ENCODE measurements at places on chromosomes 5 and 9.

DNA sequence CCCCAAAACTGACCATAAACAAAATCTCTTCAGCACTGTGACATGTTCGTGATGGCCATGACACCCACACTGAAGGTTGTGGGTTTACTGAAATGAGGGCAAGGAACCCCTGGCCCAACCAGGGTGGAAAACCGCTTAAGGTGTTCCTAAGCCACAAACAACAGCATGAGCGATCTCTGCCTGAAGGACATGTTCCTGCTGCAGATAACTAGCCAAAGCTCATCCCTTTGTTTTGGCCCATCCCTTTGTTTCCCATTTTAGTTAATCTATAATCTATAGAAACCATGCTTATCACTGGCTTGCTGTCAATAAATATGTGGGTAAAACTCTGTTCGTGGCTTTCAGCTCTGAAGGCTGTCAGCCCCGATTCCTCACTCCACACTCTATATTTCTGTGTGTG lies 21.8 kb upstream of the TUT7 start:
- no peak overlapping the region for H3K27ac ChIP-seq
- no peak for DNase-seq
- H3K4me3 ChIP-seq, result no peak overlapping the region

DNA sequence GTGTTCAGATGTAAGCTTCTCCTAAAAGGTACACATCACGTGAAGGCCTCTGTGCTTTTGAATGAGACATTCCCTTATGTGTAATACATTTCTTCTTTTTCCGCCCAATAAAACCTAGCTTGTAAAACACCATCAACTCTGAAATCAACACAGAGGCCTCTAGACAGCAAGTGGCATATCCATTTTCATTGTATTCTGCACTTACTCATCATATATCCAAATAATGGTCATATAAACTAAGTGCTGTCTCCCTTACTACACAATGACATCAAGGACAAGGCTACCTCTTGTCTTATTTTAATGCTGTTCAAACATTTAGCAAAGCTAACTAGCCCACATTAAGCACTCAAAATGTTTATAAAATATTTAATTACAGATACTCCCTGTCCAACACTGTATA lies 108.5 kb downstream of the ELAVL2 start:
- DNase-seq, result no peak
- H3K27me3 ChIP-seq, result no peaks in the 10 kb centered on the region
- H3K36me3 ChIP-seq, result no peaks in the 10 kb centered on the region
- no peak overlapping the region for H3K4me3 ChIP-seq
- H3K27ac ChIP-seq, result no peak overlapping the region

- no peaks in the 10 kb centered on the region for H3K27me3 ChIP-seq
- peak overlapping the region; percentile 17 for H3K27ac ChIP-seq
- H3K4me1 ChIP-seq, result no peaks in the 10 kb centered on the region
- H3K36me3 ChIP-seq, result no peaks in the 10 kb centered on the region
- peak overlapping the region; percentile 10 for H3K4me3 ChIP-seq
These were observed 245.4 kb downstream of the MPDZ start for GRCh38 chr9:13033959-13034693.

- no peak overlapping the region for H3K27ac ChIP-seq
- no peak for DNase-seq
- no peaks in the 10 kb centered on the region for H3K27me3 ChIP-seq
- H3K4me1 ChIP-seq, result no peaks in the 10 kb centered on the region
- H3K36me3 ChIP-seq, result no peaks in the 10 kb centered on the region
- no peak overlapping the region for H3K4me3 ChIP-seq
These were observed 28.4 kb upstream of the PRDM12 start for GRCh38 chr9:130635721-130636647.

DNA sequence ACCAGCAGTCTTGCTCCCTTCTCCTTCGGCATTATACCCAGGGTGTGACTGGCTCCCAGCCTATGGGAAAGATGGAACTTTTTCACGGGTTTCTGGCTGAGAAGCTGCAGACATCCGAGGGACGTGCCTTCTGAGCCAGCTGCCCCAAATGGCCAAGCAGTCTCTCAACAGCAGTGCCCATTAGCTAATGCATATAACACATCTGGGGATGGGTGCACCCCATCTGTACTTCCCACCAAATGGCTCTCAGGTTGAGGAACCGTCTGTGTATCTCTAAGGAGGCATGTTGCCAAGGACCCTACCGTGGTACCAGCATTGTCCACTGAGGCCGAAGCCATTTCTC lies 25.0 kb downstream of the C5orf15 start:
- H3K27ac ChIP-seq, result no peak overlapping the region
- H3K4me3 ChIP-seq, result no peak overlapping the region
- DNase-seq, result no peak
- H3K36me3 ChIP-seq, result no peaks in the 10 kb centered on the region
- no peaks in the 10 kb centered on the region for H3K4me1 ChIP-seq
- H3K27me3 ChIP-seq, result no peaks in the 10 kb centered on the region

GRCh38 chr5:1570975-1571374 lies 47.2 kb upstream of the LPCAT1 start:
- peaks cover 9% of the 10 kb centered on the region for H3K4me1 ChIP-seq
- H3K27ac ChIP-seq, result no peak overlapping the region
- no peaks in the 10 kb centered on the region for H3K27me3 ChIP-seq
- no peak for DNase-seq
- no peak overlapping the region for H3K4me3 ChIP-seq
- H3K36me3 ChIP-seq, result no peaks in the 10 kb centered on the region

GRCh38 chr5:125215593-125215992 lies 469.2 kb upstream of the ZNF608 start:
- H3K4me1 ChIP-seq, result no peaks in the 10 kb centered on the region
- no peaks in the 10 kb centered on the region for H3K27me3 ChIP-seq
- H3K36me3 ChIP-seq, result no peaks in the 10 kb centered on the region
- no peak overlapping the region for H3K27ac ChIP-seq
- no peak for DNase-seq

DNA sequence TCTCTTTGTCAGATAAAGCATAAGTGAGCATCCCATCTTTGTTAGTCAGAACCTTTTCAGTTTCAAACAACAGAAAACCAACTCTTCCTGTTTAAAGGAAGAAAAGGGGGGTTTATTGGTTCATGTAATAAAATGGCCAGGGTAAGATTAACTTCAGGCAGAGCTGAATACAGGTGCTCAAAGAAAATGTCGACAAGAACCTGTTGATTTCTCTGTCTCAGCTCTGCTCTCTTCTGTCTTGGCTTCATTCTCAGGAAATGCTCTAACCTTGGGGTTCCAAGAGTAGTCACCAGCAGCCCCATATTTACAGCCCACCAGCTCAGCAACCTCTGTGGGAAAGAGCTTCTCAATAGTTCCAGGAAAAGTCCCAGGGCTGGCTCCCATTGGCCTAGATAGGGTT lies 25.2 kb downstream of the KCNIP1 start:
- H3K36me3 ChIP-seq, result no peaks in the 10 kb centered on the region
- H3K27ac ChIP-seq, result no peak overlapping the region
- DNase-seq, result no peak
- no peaks in the 10 kb centered on the region for H3K27me3 ChIP-seq

DNA sequence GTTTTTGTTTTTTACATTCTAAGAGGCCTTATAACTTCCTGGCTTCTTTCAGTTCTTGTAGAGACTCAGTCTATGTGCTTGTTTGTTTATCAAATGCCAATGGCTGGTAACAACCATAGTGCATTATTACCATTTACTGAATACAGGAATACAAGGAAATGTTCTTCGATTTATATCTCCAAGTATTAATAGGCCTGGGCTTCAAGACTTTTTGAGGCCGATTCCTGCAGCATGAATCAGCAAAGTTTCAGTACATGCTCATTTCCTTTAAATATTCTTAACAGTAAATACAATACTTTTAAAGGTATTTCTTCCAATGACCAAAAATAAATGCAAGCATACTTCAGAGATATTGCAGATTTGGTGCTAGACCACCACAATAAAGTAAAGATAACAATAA lies 535.3 kb downstream of the EFNA5 start:
- no peaks in the 10 kb centered on the region for H3K4me1 ChIP-seq
- no peak overlapping the region for H3K27ac ChIP-seq
- no peaks in the 10 kb centered on the region for H3K27me3 ChIP-seq
- H3K4me3 ChIP-seq, result no peak overlapping the region
- H3K36me3 ChIP-seq, result no peaks in the 10 kb centered on the region
- no peak for DNase-seq

GRCh38 chr9:130214776-130215340 lies 42.7 kb downstream of the NCS1 start:
- no peaks in the 10 kb centered on the region for H3K36me3 ChIP-seq
- no peaks in the 10 kb centered on the region for H3K27me3 ChIP-seq
- peaks cover 37% of the 10 kb centered on the region for H3K4me1 ChIP-seq
- H3K4me3 ChIP-seq, result no peak overlapping the region

- no peak overlapping the region for H3K4me3 ChIP-seq
- DNase-seq, result no peak
- no peaks in the 10 kb centered on the region for H3K4me1 ChIP-seq
- no peak overlapping the region for H3K27ac ChIP-seq
- no peaks in the 10 kb centered on the region for H3K36me3 ChIP-seq
These were observed 130.5 kb upstream of the ZNF608 start for GRCh38 chr5:124876983-124877382.

- H3K36me3 ChIP-seq, result no peaks in the 10 kb centered on the region
- DNase-seq, result no peak
- H3K4me1 ChIP-seq, result no peaks in the 10 kb centered on the region
- H3K27ac ChIP-seq, result no peak overlapping the region
- H3K27me3 ChIP-seq, result no peaks in the 10 kb centered on the region
- H3K4me3 ChIP-seq, result no peak overlapping the region
These were observed 356.3 kb upstream of the SMARCA2 start for GRCh38 chr9:1658661-1659362.

- H3K36me3 ChIP-seq, result no peaks in the 10 kb centered on the region
- no peak overlapping the region for H3K27ac ChIP-seq
- no peaks in the 10 kb centered on the region for H3K4me1 ChIP-seq
- H3K27me3 ChIP-seq, result no peaks in the 10 kb centered on the region
These were observed 7.7 kb upstream of the HAVCR2 start for GRCh38 chr5:157116483-157116954.

- no peaks in the 10 kb centered on the region for H3K4me1 ChIP-seq
- no peaks in the 10 kb centered on the region for H3K27me3 ChIP-seq
- H3K27ac ChIP-seq, result no peak overlapping the region
- H3K36me3 ChIP-seq, result no peaks in the 10 kb centered on the region
- H3K4me3 ChIP-seq, result no peak overlapping the region
These were observed 548.6 kb upstream of the TLE4 start for GRCh38 chr9:79023134-79023580.

DNA sequence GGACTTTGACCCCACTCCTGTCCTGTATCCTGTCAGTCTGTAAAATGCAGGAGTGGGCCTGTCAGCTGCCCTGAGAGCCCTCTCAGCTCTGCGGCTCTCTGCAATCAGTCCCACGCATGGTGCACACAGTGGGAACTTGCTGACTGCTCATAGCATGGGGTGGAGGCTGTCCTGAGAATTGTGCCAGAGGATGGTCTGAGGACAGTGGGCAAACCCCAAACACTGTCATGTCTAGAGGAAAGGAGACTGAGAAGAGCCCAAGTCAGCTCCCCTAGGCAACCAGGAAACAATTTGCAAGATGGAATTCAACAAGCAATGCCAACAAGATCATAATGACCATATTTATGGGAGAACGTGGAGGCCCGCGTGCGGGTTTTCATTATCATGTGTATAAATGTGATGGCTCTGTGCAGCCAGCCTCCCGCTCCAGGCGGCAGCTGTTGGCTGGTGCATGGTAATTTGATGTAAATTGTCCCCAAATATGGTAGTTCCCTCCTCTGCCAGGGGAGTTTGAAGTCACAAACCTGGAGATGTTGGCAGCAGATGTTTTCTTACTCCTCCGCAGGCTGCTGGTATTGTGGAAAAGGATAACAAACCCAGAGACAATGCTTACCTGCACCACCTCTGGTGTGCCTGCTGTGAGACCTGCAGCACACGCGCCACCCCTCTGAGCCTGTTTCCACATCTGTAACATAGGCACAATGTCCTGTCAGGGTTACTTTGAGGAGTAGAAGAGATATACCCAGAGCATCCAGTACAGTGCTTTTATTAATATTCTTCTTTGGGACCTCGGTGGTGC lies 39.8 kb upstream of the ALDH1B1 start:
- no peak for DNase-seq
- H3K4me3 ChIP-seq, result no peak overlapping the region
- no peaks in the 10 kb centered on the region for H3K27me3 ChIP-seq
- no peaks in the 10 kb centered on the region for H3K36me3 ChIP-seq
- H3K27ac ChIP-seq, result no peak overlapping the region

- no peak overlapping the region for H3K27ac ChIP-seq
- H3K36me3 ChIP-seq, result no peaks in the 10 kb centered on the region
- no peak overlapping the region for H3K4me3 ChIP-seq
- no peak for DNase-seq
- H3K4me1 ChIP-seq, result peaks cover 7% of the 10 kb centered on the region
These were observed 493.5 kb upstream of the WWC1 start for GRCh38 chr5:167797933-167798332.

DNA sequence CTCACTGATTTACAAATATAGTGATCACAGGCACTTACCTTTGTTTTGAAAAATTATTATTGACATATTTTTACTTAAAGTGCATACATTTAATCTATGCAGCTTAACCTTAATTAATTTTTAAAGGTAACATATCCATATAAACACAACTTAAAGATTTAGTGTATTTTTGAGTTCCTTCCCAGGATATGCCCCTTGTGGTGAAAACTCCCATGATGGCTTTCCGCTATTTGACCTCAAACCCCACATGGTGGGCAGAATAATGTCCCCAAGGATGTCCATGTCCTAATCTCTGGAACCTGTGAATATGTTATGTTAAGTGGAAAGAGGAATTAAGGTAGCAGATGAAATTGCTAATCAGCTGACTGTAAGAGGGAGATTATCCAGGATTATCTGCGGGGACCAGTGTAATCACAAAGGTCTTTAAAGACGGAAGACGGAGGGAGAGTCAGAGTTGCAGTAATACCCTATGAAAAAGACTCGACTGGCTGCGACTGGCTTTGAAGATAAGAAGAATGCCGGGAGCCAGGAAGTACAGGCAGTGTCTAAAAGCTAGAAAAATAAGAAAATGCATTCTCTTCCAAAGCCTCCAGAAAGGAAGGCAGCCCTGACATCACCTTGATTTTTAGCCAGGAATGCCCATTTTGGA lies 193.9 kb downstream of the ICE1 start:
- H3K4me3 ChIP-seq, result no peak overlapping the region
- no peaks in the 10 kb centered on the region for H3K4me1 ChIP-seq
- DNase-seq, result no peak
- no peaks in the 10 kb centered on the region for H3K36me3 ChIP-seq

DNA sequence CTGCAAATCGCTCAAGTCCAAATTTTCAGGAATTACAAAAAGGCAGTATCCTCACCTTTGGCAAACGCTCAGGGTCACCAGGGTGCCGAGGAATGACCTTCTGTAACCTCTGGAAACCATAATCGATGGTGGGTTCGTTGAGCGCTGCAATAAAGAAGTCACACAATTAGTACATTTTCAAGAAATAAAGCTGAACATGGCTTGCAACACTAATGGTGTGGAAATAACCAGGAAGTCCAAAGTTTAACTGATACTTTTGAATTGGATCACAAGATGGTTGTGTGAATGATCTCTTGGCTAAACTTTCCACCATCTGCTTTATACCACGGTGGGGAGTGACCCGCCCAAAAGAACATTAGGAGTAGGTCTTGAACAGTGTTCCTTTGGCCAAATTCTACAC lies 368.7 kb downstream of the EBF1 start:
- DNase-seq, result no peak
- no peaks in the 10 kb centered on the region for H3K27me3 ChIP-seq
- peaks cover 6% of the 10 kb centered on the region for H3K4me1 ChIP-seq
- H3K4me3 ChIP-seq, result no peak overlapping the region
- H3K36me3 ChIP-seq, result no peaks in the 10 kb centered on the region
- H3K27ac ChIP-seq, result no peak overlapping the region
